ENCODE measurements at places on chromosomes 2 and 18.

- DNase-seq, result no peak
Measured at GRCh38 chr2:233059797-233060500, at the start of gene INPP5D. Gene INPP5D, plus strand, starts transcription at chr2:233060342. Its CDS starts 137 bp downstream, at chr2:233060479.

GRCh38 chr2:208467564-208467963 is 61.0 kb downstream of the PTH2R start:
- no peak for DNase-seq

- peak; percentile 98 for DNase-seq
Measured at GRCh38 chr2:39696101-39696553, 30.4 kb downstream of the TMEM178A start.

DNA sequence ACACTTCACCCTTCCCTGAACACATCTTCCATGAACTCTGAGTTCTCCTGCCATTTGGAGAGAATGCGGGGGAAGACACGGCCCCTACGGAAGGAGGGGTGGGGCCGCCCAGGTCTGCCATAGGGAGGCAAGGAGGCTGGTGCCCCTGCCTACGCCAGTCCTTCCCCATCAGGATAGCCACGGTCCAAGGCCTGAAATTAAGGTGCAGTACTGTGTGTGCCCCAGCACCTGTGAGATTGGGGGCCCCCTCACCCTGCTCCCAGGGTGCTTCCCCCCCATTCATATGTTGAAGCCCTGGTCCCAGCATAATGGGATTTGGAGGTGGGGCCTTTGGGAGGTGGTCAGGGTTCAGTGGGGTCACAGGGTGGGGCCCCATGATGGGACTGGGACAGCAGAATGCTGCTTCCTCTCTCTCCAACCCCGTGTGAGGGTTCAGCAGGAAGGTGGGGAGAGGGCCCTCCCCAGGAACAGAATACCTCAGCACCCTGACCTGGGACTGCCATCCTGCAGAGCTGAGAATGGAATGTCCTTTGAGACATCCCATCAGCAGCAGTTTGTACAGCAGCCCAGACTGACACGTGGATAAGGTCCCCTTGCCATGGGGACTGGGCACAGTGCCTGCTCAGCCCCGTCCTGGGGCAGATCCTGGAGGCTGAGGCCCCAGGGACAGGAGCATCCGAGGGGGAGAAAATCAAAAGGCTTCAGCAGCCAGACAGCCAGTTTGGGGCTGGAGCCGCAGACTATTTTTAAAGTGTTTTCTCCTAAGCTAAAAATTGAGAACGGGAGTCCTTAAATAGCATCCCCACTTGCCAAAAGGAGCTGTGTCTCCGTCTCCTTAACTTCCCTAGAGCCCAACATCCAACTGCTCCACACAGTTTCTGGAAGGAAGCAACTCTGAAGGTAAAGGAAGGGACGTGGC is 105.1 kb downstream of the NDUFA10 start:
- no peak for DNase-seq

DNA sequence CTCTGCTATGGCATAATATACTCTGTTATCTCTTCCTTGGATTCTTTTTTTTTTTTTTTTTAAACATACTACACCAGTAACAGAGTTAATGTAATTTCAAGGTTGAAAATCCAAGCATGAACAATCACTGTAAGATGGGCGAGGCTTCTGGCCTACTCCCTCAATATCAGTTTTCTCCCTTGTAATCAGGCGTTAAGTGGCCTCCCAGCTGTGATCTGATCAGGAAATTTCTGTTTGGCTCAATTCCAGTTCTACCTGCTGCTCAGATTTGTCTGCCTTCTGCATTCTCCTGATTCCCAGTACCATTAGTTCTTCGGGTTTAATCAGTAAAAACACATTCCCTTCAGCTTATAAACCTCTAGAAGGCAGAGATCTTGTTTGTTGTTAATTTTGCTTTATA is 18.6 kb downstream of the PRKD3 start:
- DNase-seq, result no peak

DNA sequence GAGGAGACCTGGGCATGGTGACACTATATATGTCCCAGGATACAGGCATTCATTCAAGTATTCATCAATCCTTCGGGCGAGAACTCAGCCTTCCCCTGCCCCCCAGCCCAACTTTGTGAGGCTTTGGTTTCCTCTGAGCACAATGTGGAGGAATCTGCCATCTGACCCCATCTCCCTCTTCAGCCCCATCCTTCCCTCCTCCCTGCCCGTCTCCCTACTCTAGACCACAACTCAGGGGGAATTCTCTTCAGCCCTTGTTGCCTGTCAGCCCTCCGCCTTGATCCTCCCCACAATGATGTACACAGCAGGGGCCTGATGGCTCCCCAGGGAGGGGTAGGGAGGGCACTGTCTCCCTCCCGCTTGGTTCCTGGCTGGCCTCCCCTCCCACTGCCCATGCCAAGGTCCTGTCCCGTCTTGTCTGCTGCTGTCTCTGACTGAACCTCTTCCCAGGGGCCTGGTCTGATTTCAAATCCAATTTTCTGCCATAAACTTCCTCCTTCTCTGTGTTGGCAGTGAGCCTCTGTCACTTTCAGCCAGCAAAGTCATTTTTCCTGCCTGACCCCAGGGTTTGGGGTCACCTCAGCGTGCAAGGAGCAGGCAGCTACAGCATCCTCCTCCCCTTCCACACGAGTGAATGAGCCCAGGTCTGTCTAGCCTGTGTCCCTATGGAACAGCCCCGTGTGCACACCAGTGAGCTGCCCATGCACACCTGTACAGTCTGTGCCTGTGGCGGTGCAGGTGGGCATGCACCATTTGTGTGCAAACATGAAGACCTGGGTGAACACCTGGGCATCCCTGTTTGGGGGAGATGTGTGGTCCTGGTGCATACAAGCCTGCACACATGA is 197.3 kb downstream of the CELF4 start:
- DNase-seq, result no peak

- DNase-seq, result peak; percentile 8
Measured at GRCh38 chr2:94874277-94874997, 3.2 kb downstream of the TEKT4 start.

- no peak for DNase-seq
Measured at GRCh38 chr2:204900487-204900886, 355.2 kb downstream of the PARD3B start.

DNA sequence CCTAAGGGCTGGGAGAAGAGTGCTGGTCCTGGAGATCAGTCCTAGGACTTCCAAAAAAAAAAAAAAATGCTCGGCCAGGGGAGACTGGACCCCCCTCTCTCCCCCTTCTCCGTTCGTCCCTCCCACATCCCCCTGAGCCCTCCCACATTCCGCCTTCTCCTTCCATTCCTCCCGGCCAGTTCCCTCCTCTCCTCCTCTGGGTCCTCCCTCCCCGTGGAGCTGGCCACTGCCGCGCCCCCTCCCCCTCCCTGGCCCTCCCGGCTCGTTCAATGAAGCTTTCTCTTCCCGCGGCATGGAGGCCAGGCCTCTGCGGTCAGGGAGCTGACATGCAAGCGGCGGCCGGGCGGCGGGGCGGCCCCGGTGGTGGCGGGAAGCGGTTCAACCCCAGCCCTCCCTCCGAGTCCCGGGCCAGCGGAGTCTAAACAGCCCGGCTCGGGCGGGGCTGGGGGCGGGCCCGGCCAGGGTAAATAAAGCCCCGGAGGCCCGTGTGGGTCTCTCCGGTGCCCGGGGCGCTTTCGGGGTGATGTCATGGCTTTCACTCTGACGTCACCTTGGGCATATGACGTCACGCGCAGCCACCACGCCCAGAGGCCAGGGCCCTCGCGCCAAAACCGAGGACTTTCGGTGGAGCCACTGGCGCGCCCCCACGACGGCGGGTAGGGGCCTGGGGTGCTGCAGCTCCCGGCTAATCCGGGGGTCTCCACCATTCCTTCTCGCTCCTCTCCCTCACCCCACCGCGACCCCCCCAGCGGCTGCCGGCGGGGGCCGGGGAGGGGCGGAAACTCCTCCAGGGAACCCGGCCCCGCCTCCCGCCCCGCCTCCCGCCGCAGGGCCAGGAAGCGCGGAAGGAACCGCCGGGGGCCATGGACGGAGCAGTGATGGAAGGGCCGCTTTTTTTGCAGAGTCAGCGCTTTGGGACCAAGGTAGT is at the start of the genes DOK1 and LOXL3:
Gene DOK1 (plus strand): TSS at position 829 of the 928 bp plus-strand sequence. CDS start 35 bp downstream, at position 864.
Gene LOXL3 (minus strand): TSS at position 51 of the 928 bp plus-strand sequence. CDS start 1,308 bp downstream, outside the sequence.
- peak; percentile 80 for DNase-seq

- DNase-seq, result no peak
Measured at GRCh38 chr2:43347746-43348145, 121.3 kb upstream of the ZFP36L2 start.

DNA sequence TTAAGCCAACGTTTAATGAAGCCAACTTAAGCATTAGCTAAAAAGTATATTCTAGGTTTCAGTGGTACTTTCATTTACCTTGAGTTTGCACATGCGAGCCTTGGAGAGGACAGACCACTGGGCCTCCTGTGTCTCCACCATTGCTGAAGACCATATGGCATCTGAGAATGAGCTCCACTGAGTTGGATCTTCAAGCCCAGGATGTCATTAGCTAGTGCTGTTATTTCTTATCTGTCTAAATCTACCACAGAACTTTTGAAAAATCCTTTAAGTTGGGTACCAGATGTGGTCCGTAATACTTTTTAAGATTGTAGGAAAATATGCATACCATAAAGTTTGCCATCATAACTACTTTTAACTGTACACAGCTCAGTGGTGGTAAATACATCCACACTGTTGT is 161.8 kb downstream of the NCK2 start:
- no peak for DNase-seq

- DNase-seq, result no peak
Measured at GRCh38 chr2:82793711-82794435, 1665.2 kb downstream of the SUCLG1 start.

GRCh38 chr2:170512266-170512665 is 202.9 kb upstream of the SP5 start:
- no peak for DNase-seq

DNA sequence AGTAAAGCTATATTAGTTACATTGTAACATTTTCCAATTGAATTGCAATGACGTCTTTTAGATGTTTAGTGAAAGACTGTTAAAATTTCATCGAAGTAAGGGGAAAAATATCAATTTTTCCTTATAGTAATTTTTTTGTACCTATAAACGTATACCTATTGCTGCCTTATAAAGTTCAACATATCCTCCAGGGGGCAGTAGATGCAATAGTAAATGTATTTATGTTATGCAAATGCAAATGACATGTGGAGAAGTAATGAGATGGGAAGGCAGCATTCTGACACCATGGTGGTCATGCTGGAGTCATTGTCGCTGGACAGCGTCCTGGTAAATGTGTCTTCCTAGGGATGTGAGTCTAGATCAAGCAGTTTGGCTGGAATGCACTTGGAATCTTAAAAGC is 38.7 kb downstream of the MSTN start:
- peak; percentile 41 for DNase-seq

GRCh38 chr2:120208381-120209353 is 14.5 kb downstream of the TMEM185B start:
- DNase-seq, result no peak

- no peak for DNase-seq
Measured at GRCh38 chr2:121015971-121016485, 269.0 kb downstream of the TFCP2L1 start.

- DNase-seq, result no peak
Measured at GRCh38 chr18:53941601-53942338, 282.7 kb downstream of the MBD2 start.

GRCh38 chr2:192098814-192099491 is 95.8 kb downstream of the TMEFF2 start:
- DNase-seq, result no peak

GRCh38 chr2:119005051-119005450 is 63.1 kb downstream of the MARCO start:
- DNase-seq, result no peak

- DNase-seq, result no peak
Measured at GRCh38 chr2:124395961-124396360, 370.9 kb downstream of the CNTNAP5 start.

GRCh38 chr2:135882415-135882814 is 6.2 kb upstream of the MCM6 start:
- no peak for DNase-seq
